RCC 7860 (cell line): ENCODE measurements at places on chromosomes 12 and 14.

DNA sequence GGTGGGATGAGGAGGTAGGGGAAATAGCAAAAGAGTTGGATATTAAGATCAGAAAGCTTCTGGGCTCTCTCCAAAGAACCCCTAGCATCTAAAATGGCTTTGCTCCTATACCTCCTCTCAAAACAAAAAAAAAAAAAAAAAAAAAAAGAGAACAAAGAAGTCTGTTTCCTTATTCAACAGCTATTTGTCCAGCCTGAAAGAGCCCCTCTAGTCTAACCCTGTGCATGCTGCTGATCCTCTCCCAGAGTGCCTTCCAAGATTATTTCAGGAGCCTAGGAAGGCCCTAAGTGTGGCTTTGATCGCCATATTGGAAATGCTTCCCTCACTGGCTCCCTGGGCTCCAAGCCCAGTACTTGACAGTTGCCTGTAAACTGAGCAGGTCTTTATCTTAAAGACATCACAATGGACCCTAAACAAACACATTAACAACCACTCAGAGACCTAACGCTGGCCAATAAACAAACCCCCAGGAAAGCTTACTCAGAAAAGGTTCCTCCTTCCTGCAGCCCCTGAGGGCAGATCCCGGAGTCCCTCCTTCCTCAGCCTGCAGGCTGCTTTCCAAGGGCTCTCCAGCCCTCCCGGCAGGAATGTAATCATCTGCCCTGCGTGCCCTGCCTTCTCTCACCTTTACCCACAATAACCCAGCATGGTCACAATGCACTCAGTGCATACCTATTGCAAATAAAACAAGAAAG lies 17.4 kb upstream of the COL2A1 start:
- no peak for DNase-seq

GRCh38 chr14:105260959-105261358 lies 12.6 kb downstream of the BTBD6 start:
- DNase-seq: no peak

DNA sequence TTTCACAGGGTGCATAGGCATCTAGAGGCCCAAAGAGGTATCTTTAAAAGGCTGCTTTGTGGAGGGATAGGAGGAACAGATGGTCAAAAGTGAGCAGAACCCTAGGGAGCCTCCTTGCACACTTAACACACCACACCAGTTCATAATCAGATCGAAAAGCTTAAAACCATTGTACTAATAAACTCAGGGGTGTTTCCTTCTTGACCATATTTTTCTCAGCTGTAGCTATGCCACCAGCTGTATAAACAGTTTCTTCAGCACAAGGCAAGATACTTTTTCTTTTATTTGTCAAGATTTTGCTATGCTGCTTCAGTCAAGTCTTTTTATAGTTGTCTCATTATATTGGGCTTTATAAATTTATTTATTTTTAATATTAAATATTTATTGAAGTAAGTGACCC lies 88.7 kb downstream of the RIC8B start:
- DNase-seq: no peak

- DNase-seq: no peak
These were observed 822 bp upstream of the SOX5 start for GRCh38 chr12:23950210-23950774.
